ENCODE measurements at places on chromosomes 16 and 17.

GRCh38 chr17:58252141-58252540 lies 13.8 kb downstream of the LPO start:
- no peak for DNase-seq

DNA sequence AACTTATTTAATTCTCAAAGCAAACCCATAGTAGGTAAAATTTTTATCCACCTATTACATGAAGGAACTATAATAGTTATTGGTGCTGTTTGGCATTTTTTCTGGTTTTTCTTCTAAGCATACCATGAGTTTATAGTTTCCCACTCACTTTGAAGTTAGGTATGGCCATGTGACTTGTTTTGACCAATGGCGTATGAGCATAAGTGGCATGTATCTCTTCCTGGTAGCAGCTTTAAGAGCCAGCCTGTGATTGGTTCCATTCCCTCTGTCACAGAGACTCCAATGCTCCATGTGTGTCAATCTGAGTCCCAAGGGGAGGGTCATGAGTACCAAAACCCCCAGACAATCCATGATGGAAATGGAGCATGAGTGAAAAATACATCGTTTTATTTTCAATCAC lies 282.9 kb upstream of the N4BP1 start:
- no peak for DNase-seq

GRCh38 chr17:40597156-40597555 lies 31.9 kb upstream of the CCR7 start:
- no peak for DNase-seq

GRCh38 chr16:9677301-9677653 lies 505.0 kb downstream of the GRIN2A start:
- DNase-seq, result no peak

All from stimulated activated CD4-positive, alpha-beta T cell treated with anti-CD3 and anti-CD28 coated beads, Interleukin-4, amount 100 ng/mL, for 1 hour (primary cell).